Activated T-cell treated with anti-CD3 and anti-CD28 coated beads, Interleukin-2, amount 50 U/mL, for 72 hours (primary cell): ENCODE measurements at places on chromosomes 13 and 19.

- DNase-seq, result no peak
Measured at GRCh38 chr13:45508776-45509175, 44.0 kb downstream of the COG3 start.

- DNase-seq, result no peak
Measured at GRCh38 chr19:34962687-34963572, 1.1 kb downstream of the ZNF792 start.

DNA sequence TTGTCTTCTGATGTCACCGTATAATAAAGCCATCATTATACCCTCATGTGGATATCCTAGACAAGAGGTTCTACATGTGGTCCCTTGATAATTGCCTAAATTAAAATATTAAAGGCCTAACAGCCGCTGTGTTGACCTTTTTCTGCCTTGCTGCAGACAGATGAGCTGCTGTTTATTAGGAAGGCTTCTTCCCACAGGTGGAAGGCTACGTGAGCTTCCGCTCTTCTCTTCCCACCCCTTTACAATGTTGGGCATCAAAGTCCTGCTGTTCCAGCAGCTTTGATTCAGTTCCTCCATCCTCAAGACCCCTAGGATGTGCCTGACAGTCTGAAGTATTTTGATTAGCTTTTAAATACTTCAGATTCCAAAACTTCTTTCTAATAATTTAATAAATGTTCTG, 217.1 kb downstream of the PCCA start:
- no peak for DNase-seq

DNA sequence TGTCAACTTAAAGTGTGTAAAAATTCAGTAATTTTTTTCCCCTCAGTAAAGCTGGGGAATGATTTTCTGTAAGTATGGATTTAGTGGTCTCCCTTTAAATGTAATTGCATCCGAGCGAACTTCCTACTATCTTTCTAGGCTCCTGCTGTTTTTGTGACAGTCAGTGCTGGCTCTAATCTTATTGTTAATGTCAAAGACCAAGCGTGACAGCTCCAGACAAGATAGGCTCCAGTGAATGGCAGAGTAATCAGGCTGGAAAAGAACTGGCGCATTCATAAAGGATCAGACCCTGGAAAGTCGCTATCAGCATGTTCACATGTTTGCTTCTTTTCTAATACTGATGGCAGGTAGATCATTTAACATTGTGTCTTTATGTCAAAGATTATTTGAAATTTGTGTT, 908.0 kb upstream of the ATXN8OS start:
- DNase-seq, result no peak

DNA sequence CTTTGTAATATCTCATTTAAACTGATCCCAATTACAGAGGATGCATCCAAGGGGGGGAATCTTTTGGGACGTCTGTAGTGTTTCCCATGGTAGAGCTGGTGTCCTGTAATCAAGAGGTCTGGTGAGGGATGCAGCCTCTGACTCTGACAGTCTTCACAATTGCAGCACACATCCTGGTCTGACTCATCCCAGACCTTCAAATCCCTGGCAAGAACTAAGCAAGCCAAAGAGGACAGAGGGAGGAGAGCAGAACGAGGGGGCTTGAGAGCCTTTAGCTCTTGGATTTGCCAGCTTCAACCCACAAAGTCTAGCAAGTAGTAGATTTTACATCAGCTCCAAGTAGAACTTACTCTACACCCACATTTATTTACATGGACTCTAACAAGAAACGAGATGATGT, 17.3 kb upstream of the FCGBP start:
- no peak for DNase-seq

- no peak for DNase-seq
Measured at GRCh38 chr13:34035676-34036325, 217.9 kb downstream of the RFC3 start.

DNA sequence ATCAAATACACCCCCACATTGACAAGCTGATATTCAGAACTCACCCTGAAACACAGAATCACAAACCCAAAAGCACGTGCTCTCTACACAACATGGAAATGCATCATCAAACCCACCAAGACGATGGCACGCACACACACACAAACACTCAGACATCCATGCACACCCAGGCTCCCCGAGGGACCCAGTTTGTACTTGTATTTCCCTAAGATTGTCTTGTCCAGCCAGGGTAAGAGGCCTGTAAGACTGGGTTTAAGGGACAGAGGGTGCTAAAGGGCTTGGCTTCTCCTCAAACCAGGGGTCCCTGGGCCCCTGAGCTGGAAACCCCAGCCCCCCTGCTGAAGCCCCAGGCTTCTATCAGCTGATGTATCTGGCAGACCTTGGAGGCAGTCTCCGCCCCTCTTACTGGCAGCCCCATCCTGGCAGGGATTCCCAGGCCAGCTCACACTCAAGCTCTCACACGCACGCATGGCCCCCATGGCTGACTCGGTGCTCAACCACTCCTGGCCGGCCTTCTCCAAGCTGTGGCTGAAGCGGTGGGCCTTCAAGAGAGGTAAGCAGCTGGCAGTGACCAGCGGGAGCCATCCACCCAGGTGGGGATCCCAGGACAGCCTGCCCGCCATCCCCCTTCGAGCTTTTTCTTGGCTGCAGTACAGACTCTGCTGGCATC, 6.5 kb downstream of the ARHGEF18 start:
- DNase-seq, result no peak
